ENCODE measurements at places on chromosomes 12 and 14.

- no peak for DNase-seq
Measured at GRCh38 chr12:12718381-12718759, 1.2 kb downstream of the CDKN1B start.

GRCh38 chr14:101103321-101103901 is 199.9 kb upstream of the RTL1 start:
- no peak for DNase-seq

DNA sequence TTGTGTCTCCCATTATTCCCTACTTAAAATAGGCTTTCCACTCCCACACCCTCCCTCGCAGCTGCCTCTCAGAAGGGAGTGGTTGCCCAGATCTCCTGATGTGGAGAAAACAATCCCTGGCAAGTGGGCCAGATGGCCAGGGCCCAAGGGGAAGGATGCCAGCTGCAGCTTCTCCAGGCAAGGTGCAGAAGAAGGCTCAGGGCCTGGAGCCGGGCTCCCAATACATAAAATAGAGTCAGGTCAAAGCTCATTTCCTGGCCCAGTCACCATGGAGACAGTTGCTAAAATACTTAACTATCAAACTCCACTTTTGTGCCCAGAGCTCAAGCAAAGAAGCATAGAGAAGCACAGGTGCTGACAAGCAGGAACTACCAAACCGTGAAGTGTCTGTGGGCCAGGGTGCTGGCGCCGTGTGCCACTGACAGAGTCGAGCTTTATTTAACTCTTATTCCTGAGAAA is 45.7 kb upstream of the ITPR2 start:
- no peak for DNase-seq

GRCh38 chr12:94427501-94428381 is 31.9 kb downstream of the CEP83 start:
- DNase-seq: no peak

DNA sequence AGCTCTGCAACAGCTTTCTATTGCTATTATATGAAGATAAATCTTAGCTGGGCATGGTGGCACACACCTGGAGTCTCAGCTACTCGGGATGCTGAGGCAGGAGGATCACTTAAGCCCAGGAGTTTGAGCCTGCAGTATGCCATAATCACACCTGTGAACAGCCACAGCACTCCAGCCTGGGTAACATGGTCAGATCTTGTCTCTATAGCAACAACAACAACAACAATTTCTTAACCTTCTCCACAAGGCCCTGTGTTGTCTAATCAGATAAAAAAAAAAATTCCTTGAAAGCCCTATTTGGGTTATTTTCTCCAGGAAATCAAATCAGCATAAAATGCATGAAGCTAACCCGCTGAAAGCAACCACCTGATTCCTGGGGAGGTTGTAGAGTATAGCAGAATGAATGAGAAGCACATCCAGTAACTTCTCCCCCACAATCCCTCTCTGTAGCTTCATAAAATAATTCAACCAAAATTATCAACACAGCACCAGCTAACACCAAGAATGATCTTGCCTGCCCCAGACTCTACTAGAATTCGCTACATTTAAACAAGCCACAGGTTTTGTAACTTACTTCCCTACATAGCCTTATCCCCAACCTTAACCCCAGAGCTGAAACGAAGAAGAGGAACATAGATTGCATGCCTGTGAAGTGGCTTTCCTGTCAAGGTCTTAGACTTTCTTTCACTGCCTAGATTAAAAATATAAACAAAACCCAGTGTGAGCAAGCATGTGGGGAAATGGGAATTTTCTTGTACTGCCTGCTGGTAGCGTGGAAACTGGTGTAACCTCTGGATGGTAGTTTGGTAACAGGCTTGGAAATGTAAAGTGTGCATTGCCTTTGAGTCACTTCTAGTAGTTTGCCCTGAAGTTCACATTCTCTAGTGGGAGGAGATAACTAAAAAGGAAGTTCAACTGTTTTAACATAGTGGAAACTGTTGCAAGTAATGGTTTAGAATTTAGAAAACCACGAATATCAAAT is 6.0 kb upstream of the STK38L start:
- no peak for DNase-seq

DNA sequence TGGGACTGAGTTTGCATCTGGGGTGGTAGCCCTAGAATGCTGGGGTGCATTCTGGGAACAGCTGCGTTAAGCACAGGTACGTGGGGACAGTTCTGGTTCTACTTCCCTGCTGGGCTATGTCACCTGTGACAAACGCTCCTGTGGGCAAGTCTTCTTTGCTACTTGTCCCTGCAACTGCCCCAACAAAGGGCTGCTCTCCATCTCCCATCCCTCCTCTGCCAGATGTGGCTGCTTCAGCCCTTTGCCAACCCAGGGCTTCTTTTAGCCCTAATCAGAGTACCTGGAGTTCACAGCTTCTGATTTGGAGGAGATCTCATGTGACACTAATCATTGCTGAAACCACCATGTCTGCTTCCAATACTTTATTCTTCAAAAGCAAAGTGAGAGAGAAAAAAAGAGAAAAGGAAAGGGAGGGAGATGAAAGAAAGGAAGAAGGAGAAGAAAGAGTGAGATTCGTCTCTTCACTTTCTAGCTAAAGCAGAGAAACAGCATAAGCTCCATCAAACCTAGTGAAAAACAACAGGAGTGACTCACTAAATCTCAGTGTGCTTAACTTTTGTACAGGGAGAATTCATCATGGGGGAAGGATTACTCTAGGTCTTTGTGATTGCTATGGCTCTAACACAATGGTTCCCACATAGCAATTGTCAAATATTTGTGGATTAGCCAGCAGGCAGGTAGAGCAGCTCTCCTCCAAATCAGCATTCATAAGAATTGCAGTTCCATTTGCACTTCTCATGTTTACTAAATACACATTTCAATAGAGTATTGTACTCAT is 174.8 kb downstream of the LRIG3 start:
- DNase-seq: no peak

DNA sequence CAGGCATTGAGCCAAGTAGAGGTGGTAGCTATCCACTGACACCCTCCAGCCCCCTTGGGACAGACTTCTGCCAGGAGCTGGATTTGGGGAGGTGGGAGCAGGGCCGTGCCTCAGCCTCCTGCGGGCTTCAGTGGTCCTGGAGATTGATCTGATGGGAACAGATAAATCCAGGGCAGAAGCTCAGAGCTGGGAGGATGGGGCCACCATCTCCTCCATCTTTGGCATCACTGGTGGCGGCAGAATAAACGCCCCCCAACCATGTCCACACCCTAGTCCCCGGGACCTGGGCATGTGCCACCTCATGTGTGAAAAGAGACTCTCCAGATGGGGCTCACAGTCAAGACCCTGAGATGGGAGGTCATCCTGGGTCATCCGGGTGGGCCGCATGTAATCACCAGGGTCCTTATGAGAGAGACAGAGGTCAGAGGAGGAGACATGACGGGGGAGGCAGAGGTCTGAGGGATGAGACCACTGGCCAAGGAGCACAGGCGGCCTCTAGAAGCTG is 209.6 kb upstream of the RTL1 start:
- no peak for DNase-seq

DNA sequence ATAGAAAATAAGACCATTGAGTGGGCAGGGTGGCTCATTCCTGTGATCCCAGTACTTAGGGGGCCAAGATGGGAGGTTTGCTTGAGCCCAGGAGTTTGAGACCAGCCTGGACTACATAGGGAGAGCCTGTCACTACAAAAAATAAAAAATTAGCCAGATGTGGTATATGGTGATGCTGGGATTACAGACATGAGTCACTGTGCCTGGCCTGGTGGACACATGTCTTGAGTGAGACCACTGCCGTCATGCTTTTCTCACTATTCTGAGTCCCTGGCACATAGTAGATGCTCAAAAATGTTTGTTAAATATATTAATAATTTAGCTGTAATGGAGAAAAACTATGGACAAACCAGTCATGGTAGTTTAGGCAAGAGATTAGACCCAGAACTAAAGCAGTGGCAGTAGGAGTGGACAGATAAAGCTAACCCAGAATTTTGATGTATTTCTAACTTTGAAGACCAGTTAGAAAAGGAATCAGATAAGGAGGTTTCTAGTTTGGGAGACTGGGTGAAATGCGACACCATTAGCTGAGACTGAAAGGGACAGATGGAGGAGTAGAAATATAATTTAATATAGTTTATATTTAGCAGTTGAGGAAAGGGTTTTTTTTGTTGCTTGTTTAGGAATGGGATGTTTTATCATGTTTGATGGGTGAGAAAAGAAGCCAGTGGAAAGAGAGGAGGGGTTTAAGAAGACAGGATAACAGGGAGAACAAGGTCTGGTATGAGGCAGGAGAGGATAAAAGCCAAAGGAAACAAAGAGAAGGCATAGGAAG is 7.4 kb upstream of the PTGES3 start:
- DNase-seq: no peak

- DNase-seq: no peak
Measured at GRCh38 chr12:57129321-57129842, 1.1 kb downstream of the LRP1 start.

DNA sequence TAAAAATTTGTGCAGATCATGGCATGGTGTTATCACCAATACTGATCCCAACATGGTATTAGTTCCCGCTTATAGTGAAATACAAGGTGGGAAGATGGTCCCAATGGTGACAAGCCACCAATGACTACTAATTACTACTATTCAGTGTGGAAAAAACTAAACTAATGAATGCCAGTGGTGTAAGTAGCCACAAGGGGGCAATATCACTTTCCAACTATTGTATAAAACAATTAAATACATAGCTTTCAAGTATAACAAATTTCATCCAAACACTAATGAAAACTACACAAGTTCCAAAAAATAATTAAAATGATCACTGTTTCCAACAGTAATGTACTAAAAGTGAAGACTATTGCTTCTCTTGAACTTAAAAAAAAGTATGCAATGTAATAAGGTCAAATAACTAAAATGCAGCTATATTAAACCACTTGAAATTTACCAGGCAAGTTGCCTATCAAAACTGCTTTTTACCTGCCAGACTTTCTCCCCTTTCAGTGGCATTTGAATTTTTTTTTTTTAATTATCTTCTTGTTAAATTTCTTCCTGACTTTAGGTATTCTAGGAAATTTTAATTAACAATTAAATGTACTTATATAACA is 58.0 kb downstream of the PAPLN start:
- DNase-seq: peak; percentile 21

DNA sequence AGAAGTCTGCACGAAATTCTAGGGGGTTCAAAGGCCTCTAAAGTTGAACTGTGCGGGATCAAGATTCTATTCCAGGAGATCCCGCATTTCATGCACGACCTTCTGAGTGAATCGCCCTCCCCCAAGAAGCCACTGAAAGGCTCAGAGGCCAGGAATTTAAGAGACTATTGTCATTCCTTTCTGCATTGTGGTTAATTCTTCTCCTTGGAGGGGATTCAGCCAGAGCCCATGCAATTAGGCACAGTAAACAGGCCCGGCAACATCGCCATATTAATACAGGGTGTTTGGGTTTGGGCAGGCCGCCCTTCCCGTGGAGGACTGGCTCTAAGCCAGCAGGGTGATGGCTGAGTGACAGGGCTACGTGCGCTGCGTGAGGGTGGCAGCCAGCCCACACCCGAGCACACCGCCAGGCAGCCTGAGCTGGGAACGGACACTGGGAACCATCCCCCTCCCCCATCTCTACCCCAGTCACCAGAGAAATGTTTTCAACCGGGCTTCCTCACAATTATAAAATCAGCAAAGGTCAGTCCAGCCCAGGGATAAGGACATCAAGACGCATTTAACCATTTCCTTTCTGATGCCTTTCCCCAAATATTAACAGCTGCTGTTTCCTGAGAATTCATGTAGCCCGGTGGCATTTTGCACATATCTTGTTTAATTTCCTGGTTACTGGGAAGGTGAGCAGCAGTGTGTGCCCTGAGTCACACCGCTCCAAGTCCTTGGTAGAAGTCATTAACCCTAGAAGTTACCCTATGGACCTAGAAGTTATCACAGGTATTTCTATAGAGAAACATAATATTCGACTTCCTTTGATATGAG is 12.5 kb downstream of the EGLN3 start:
- no peak for DNase-seq

DNA sequence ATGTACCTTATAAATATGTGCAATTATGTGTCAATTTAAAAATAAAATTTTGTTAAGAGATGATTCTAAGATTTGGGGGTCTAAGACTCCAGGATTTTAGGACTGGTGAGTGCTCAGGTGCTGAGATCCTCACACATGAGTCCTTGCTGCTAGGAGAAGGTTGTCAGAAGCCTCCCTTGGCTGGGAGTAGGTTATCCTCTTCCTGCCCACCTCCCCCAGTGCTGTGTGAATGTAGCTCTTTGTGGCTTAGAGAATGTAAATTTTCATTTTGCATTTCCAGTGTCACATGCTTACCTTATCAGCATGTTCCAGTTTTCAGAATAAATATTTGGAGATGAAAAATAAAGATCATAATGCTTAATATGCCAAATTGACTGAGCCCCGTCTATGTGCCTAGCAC is 114.2 kb upstream of the MDM1 start:
- DNase-seq: no peak
